ENCODE measurements at places on chromosomes 6 and 20.

GRCh38 chr6:110295451-110296165 is 62.5 kb downstream of the METTL24 start:
- no peak for DNase-seq

- DNase-seq: peak; percentile 39
Measured at GRCh38 chr20:49979030-49979832, 3.5 kb upstream of the SNAI1 start.

DNA sequence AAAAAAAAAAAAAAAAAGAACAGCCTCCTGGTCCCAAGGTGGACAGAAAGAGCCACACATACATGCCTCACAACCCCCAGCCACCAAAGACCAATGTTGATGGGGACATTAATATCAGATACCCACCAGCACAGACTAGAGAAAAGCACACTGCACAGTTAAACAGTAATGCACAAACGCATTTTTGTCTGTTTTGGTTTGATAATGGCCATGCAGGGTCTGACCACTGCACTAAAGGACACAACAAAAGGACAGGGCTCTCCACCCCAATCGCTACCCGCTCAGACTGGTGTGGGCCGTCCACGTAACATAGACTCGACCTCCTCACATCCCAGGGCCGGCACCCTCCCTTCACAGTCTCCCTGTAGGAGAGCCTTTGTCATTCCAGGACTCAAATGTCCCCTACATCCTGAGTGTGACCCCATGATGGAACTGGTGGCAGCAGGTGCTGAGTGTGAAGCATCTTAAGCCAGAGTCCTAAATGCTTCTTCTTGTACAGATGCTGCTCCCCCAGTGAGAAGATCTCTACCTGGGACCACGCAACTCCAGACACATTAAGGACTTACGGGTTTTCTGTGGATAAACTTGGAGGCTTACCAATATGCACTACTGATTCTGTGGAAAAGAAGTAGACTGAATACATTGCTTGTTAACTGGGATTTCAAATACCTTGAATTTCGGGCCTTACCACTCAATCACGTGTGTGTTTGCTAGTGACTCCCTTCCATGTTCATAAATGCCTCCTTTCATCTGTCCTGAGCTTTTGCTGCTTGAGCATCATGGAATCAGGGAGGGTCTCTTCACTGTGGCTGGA is 28.0 kb downstream of the RRBP1 start:
- no peak for DNase-seq

DNA sequence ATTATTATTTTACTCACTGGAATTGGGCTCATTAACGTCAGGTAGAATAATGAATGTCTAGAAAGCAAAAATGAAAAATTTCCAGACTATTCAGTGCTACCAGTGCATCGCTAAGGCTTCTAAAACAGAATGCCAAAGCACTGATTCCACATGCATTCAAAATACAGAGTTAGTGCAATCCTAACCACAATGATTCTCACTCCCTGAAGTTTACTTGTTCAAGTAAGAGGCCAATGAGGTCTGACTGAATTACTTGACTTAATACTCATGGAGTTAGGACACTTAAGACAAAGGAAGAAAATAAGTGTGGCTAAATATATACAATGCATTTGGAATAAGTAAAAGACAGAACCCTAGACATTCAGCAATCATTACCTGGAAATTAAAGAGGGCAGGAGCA is 220.5 kb downstream of the PKHD1 start:
- no peak for DNase-seq

- DNase-seq: no peak
Measured at GRCh38 chr6:46220352-46221221, 49.8 kb upstream of the ENPP5 start.

DNA sequence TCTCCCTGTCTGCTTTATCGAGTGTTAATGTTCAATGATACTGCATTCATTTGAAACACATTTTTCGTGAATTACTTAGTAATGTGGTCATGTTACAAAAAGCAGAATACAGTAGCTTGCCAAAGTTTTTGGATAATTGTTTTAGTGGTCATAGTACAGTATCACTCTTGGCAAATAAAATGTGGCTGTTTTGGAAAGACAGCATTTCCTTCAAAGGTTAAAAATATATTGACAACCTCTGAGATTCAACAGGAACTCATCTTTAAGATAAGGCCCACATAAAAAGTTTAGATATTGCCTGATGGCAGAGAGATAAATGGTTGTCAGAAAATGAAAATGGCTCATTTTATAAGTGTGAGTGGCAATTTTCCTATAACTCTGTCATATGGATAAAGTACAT is 297.7 kb upstream of the MAN1A1 start:
- DNase-seq: no peak

DNA sequence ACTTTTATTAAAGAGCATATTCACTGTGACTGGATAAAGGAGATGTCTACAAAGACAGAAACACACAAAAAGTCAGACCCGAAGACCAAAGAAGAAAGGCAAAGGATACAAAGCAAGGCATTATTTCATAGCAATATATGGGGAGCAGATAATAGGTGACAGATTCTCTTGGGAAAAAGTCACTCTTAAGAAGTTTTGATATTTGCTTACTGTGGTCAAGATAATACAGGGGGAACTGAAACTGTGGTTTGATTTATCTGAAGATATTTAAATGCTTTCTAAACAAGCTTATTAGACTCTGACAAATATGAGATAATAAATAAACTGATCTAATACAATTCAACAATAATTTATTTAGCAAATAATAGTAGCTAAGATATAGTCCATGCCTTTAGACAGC is 14.7 kb downstream of the CYP39A1 start:
- no peak for DNase-seq

DNA sequence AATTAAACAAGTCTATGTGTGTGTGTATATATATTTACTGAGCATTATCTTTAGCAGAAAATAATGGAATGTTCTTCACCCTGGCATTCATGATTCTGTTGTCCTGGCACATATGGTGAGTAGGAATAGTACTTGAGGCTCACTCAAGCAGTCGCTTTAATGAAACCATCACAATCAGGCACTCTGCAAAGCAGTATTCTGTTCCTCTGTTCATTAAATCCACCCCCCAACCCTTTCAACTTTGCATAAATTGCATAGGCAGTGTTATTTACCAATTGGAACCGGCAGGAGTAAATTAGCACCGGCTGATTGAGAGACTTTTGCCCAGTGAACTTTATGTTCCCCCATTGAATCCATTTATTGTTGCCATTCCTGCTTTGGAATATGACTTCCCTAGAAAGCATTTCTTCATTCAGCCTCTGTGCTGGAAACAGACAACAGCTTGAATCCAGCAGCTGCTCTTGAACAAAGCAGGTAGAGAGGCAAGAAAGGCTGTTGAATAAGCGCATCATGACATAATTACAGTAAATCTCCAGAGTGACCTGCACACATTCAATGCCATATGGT is 268.0 kb upstream of the RNF217 start:
- peak; percentile 91 for DNase-seq

- no peak for DNase-seq
Measured at GRCh38 chr6:21836277-21836676, 242.7 kb downstream of the SOX4 start.

All from NCI-H1105 (cell line).